CD4-positive, alpha-beta T cell treated with Interleukin-1 beta for 1 hour (primary cell): ENCODE measurements at places on chromosomes 12 and 14.

DNA sequence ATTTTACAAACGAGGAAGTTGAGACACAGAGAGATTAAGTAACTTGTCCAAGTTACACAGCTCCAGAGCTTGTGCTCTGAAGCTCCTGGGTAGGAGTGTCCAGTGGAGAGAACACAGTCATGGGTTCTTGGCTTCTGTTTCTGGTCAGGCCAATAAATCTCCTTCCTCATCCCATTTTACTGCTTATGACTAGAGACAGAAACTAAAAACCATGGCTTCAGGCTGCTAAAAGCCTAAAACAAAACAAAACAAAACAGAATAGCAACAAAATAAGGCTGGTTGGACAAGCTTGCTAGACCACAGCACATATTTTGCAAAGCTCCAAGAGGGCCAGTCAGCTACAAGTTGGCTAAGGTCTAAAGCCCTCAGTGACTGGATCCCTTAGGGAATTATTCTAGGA lies 49.8 kb downstream of the PTGER2 start:
- no peak for DNase-seq

GRCh38 chr12:24034160-24034559 lies 84.7 kb upstream of the SOX5 start:
- no peak for DNase-seq

- DNase-seq: no peak
Measured at GRCh38 chr12:1131811-1132224, 140.8 kb downstream of the ERC1 start.

DNA sequence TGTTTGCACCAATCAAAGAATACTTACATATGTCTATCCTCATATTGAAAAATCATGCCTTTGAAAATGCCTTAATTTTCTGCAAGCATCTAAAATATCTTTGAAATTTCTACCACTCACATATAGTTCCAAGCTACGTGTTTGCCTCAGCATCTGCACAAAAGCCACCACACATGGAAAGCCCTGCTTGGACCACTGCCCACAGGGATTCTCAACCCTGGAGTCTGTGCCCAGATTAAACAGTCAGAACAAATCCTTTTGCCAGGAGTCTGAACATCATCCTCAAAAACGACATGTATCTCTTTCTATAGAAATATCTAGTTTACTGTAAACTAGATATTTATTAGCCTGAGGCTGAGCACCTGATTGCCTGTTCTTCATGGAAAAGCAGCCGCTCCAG lies 32.6 kb downstream of the ARMH4 start:
- no peak for DNase-seq

DNA sequence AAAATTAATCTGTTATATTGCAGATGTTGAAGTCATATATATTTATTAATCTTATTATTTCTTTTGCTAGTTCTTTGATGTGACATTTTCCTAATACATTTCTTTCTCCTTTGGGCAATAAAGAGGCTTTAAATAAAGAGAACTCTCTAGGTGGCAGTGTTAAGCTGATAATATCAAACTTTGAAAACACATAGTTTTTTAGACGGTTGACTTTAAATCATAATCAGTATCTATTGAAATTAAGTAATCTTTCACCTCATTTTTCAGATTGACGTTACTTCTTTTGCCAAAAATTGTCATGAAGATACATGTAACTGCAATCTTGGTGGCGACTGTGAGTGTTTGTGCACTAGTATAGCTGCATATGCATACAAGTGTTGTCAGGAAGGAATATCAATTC lies 130.8 kb upstream of the PTPRQ start:
- no peak for DNase-seq

GRCh38 chr12:99453836-99454538 lies 193.6 kb upstream of the GARIN6 start:
- DNase-seq: no peak

DNA sequence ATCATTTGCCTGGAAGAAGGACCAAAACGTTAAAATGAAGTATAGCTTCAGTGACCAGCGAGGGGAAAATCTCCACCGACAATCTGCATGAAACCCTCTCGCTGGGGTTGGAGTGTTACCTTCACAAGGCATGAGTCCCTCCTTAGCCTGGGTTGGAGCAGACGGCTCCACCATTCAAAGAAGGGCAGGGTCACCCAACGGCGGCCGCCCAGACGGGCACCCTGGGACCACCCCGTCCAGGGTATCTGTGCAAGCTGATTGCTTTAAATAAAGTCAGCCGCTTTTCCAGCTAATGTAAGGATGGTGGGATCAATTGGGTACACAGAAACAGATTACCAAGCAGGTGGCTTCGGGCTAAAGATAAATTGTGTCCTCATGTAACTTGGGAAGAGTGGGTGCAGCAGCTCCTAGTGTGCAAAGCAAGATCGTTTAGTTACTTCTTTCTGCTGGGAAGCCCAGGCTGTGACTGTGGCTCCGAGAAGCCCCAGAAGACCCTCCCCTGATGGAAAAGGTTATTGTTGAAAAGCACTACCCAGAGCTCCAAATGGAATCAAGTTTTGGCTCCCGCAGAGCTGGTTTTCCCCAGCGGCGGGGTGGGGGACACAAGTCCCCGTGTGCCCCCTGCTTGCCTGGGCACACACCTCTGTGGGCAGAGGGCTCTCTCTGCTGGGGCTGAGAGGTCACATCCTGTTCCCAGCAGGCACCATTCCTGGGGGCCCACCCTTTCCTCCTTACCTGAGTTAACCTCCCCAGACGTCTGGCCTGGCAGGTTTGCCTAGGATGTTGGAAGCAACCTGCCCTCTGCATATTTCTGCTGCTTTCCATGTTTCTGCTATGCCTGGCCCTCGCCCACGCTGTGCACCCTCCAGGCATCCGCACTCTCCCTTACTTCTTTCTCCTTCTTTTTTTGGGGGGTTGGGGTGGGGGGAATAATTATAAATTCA lies 318.6 kb upstream of the DIO3 start:
- no peak for DNase-seq

DNA sequence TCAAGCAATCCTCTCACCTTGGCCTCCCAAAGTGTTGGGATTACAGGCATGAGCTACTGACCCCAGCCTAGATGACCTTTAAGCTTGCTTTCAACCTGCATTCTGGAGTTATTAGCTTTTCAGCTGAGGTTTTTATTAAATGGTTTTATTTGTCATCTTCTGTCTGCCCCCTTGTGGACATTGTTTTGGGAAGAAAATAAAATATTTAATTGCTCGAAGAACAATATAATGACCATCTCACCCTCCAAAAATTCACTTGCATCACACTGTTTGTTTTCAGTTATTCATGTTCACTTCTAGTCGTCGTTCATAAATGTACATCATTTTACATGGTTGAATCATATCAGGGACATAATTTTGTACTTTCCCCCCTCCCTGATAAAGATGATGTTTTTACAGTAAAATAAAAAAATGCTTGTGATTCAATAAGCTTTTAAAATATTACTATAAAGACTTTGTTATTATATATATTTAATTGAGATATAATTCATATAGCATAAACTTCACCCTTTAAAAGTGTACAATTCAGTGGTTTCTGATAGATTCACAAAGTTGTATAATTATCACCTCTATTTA lies 10.1 kb upstream of the SPATS2 start:
- DNase-seq: peak; percentile 28

DNA sequence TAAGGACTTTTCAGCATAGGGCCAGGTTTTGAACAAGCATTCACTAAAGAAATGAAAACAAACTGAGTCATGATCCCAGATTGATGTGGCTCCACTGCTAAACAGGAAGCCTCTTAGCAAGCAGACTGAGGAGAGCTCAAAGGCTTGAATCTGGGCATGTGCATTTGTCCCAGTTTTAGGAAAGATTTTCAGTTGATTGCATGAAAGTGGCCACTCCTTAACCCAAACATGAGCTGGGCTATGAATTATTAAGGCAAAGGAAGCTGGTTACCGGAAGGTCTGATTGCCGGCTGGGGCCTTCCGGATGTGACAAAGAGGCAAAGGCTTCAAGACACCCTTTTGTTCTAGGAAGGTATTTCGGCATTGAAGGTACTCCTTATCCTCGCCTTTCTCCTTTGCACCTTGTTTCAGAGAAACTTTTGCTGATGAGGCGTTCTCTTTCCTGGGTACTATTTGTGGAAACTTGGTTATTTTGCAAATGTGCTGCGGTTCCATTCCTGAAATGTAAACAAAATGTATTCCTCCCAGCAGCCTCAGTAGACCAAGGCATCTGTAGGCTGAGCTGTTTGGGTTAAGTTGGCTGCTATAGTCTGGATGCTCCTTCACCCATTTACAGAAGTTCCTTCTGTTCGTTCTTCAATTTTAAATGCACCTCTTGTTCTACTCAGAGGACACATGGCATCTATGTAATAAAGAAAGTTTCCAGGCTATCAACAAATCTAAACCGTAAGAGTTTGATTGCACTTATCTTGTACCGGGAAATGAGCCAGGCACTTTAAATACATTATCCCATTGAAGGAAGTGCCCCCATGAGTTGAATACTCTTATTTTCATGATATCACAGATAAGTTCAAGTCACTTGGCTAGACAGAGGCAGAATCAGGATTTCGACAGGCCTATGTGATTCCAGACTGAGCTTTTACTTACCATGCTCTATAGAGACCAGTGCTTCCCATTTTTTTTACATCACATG lies 115.6 kb upstream of the METAP2 start:
- no peak for DNase-seq

GRCh38 chr12:59677857-59678256 lies 82.0 kb downstream of the SLC16A7 start:
- no peak for DNase-seq

- DNase-seq: no peak
Measured at GRCh38 chr12:57825451-57825850, 6.9 kb upstream of the AVIL start.

DNA sequence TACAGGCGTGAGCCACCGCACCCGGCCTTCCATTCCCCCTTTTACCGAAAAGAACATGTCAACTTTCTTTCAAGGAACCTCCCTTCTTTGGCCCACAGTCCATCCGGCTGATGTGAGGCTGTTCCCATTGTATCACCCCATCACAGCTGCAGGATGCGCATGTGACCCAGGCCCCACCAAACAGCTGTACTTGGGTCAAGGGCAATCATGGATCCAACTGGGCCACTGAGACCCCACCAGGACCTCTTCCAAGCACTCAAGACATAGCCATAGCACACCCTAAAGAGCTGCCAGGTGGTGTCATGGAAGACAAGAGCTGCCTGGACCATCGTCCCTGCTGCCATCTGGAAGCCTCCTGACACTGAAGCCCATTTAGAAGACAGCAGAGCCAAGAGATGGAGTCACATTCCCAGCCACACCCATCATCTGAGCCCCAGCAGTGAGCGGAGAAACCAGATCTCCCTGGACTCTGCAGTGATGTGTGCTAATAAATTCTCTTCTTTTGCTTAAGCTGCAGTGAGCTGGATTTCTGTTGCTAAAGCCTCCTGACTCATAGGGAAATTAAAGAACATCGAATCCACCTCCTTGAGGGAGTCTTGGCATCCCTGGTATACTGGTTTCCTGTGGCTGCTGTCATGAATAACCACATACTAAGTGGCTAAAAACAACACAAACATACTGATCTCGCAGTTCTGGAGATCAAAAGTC lies 105.6 kb downstream of the KSR2 start:
- DNase-seq: no peak

GRCh38 chr14:33618361-33619105 lies 332.3 kb downstream of the EGLN3 start:
- DNase-seq: no peak

- DNase-seq: no peak
Measured at GRCh38 chr12:109693653-109694600, 19.7 kb upstream of the FAM222A start.

- DNase-seq: no peak
Measured at GRCh38 chr12:51911307-51911706, 4.0 kb downstream of the ACVRL1 start.

DNA sequence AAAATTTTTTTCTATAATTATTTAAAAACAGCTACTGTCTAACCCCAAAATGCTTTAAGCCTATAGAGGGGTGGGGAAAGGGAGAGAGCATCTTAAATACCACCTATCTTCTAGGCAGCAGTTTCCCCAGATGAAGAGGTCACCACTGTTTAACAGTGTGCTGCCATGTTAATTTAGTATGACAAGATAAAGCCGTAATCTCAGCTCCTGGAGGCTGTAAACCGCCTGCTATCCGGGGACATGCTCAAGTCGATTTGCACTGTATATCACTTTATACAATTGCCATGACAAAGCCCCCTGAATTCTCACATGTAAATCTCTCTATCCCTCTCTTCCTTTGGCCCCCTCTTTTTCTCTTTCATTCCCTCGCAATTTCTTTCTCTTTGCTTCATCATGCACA lies 68.5 kb downstream of the SOX5 start:
- no peak for DNase-seq

DNA sequence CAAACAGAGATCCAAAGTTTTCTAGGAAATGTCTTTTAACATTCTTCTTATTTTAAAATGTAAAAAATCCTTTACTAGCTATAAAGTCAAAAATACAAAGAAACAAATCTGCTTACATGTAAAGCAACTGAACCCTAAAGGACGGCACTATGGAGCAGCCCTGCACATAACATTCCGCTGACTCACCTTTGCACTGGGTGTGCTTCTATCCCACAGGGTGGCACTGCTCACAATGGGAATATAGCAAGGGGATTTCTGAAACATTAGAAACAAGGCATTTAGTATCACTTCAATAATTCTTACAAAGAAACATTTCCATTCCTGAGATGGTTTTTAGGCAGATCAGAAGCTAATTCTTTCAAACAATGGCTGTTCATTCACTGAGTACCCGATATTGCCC lies 94.3 kb downstream of the C12orf42 start:
- DNase-seq: no peak

- no peak for DNase-seq
Measured at GRCh38 chr14:87231336-87232026, 761.5 kb downstream of the GALC start.

- no peak for DNase-seq
Measured at GRCh38 chr12:15698377-15698871, 90.8 kb downstream of the EPS8 start.

- DNase-seq: no peak
Measured at GRCh38 chr14:68040633-68041369, 221.2 kb downstream of the RAD51B start.

- DNase-seq: no peak
Measured at GRCh38 chr12:104022786-104023185, 27.2 kb downstream of the GLT8D2 start.

DNA sequence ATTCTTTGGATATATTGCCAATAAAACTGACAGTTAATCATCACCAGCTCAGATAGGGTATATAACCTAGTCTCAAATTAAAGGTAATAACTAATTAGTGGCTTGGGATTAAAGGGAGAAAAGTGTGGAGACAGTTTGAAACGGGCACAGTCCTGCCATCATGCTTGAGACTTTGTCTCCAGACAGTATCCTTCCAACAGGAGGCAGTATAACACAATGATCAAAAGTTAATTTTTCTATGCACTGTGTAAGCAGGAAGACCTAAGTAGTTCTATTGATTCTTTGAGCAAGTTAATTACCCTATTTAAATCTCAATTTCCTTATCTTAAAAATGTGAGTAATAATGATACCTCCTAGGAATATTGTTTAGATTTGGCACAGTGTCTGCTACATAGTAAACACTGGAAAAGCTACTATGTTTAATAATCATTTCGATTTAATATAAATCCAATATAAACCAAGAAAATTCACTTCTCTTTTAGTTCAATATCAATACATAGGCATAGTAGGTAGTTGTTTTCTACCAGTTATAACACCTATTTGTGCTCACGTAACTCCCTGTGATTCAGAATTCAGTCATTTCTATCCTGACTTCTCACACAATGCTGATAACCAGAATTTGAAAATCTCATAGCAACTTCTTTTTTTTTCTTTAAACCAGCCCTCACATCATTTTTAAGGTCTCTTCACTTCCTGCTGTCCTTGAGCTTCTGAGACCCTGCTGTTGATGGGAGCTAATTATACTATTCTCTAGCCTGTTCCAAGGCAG lies 53.7 kb downstream of the GALNT4 start:
- peak; percentile 67 for DNase-seq
